Stimulated activated CD4-positive, alpha-beta T cell treated with anti-CD3 and anti-CD28 coated beads, Interleukin-12 subunit alpha, Interleukin-12 subunit beta, amount 100 ng/mL, for 48 hours (primary cell): ENCODE measurements at places on chromosomes 5 and 9.

- no peak for DNase-seq
Measured at GRCh38 chr9:21902136-21902535, 92.1 kb downstream of the CDKN2A start.

- DNase-seq = no peak
Measured at GRCh38 chr9:135663451-135663770, 302 bp downstream of the LCN9 start.

DNA sequence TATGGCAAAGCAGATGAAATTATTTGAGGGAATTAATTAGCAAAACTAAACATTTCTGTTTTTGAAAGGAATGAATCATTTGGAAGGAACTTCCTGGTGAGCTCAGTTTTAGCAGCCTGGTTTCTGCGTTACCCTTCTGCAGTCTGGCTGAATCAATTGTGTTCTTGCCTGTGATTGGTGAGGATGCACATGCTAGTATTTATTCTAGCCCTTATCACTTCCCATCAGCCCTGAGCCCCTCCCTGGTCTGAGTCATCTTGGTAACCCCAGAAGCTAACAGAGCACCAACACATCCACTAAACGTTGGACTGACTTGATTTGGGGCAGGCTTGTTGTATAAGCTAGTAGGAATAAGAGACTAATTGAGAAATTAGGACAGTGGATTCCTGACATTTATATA is 6.6 kb downstream of the TJP2 start:
- DNase-seq = peak; percentile 44

DNA sequence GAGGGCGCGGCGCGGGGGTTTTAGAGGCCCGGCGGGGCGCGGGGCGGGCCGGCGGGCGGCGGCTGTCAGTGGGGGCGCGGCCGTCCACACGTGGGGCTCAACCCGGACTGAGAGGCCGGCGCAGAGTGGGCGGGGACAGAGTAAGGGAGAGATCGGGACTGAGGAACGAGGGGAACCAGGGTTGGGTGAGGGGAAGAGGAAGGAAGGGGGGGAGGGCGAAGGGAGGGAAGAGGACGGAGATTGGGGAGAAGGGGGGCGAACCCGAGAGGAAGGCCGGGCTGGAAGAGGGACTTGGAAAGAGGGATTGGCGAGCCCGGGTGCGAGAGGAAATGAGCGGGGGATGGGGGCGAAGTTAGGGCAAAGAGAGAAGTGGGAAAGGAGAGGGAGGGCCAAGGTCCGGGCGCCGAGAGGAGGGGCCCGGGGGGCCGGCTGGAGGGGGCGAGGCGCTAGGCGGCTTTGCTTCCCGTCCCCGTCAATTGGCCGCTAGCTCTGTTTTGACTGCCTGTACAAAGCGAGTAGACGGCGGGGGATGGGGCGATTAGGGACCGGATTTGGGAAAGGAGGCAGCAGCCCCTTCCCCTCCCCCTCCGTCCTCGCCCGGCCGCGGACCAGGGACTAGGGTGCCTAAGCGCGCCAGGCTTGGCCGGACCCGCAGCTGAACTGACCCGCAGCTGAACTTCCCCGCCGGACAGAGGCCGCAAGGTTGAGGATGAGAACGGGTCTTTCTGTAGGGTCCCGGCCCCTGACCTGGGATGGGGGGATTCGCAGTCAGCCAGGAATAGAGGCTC is 399 bp upstream of the FBN2 start:
- DNase-seq = no peak

DNA sequence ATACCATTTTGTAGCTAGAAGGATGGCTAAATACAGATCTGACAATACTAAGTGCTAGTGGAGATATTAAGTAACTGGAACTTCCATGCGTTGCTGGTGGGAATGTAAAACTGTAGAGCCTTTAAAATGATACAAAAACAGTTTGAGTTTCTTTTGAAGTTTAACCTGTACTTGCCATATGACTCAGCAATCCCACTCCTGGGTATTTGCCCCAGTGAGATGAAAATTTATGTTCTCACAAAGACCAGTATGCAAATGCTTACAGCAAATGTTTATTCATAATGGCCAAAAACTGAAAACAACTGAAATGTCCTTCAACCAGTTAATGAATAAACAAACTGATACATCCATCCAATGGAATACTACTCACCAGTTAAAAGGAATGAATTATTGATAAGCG is 137.3 kb downstream of the SLC12A2 start:
- no peak for DNase-seq

- DNase-seq = no peak
Measured at GRCh38 chr9:76883341-76883855, 22.5 kb downstream of the PRUNE2 start.

- DNase-seq = no peak
Measured at GRCh38 chr5:147332658-147333057, 97.8 kb downstream of the STK32A start.

DNA sequence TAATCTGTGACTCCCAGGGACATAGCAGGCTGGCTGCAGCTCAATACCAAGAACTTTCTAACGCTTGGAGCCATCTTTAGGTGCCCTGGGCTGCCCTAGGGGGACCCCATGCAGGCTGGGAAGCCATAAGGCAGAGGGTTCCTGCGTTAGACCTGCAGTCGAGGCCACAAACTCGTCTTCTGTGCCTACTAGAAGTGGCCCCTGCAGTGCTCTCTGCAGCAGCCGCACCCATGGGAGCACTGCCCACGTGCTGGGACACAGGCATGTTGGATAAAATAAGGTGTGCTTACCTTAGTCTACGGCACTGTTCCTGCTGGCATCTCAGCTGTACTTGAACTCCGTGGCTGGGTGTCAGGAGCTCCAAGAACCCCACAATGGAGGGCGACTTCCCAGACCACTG is 9.4 kb downstream of the TOR1B start:
- no peak for DNase-seq

GRCh38 chr5:151903243-151903653 is 21.4 kb downstream of the GLRA1 start:
- DNase-seq = no peak

GRCh38 chr5:115623658-115624057 is 2.2 kb downstream of the TMED7 start:
- no peak for DNase-seq

DNA sequence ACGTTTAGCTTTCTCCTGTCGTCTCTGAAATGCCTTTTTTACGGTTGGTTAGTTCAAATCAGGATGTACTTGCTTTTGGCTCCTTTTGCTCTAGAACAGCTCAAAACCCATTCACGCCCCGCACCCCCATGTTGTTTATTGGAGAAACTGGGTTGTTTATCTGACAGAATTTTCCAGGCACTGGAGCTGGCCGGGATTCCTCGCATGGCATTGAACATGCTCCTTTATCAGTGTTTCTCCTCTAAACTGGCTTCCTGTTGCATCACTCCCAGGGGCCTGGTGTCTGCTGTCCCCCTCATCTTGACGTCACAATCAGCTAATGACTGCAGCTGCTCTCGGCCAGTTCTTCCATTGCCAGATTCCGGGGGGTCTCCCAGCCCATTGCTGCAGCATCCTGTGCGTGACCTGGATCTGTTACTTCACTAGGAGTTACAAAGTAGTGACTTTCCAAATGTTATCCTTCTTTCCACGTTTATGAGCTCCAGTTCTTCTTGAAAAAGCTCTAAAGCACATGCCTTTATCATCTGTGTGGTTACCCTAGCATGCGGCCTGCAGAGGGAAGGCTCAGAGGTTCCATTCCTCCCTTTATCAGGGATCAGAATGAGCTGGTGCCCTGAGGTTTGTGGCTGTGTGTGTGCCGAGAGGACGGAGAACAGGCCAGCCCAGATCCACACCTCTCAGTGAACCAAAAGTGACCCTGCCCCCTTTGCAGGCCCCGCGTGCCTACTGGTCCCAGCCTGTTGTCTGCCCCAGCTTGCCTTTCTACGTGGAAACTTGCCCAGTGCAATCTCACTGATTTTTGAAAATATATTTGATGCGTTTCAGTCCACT is 27.5 kb downstream of the FAM163B start:
- DNase-seq = no peak

DNA sequence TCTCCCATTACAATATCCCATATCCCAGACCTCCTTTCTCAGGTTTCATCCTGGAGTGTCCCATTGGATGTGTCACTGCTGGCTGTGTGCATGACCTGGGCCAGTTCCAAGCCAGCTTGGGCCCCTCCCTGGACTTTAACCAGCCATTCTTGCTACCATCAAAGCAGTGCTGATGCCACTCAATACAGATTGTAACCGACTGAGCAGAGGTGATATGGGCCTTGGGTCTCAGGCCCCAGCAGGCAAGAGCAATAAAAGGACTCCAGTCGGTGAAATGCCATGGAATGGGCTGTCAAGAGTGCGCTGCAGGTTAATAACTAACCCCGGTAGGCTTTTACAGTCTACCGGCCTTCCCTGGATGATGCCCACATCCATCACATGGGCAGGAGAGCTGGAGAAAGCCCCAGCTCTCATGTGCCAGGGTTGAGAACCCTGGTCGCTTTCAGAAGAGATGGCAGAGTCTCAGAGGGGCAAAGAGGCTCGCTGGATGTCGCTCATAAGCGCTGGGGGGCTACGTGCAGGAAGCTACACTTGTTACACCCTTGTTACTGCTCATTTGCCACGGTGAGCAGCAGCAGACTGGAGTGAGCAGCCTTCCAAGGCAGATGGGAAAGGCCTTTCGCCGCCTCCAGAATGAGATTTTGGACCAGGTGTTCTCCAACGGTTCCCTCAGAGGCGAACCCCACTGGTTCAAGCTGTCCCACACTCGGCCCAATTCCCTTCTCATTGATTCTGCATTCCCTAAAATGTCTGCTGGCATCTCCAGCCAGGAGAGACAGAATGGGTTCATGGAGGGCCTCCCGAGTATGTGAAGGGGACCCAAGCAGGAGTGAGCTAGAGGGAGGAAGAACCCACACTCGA is 13.2 kb downstream of the EPB41L4B start:
- DNase-seq = no peak

DNA sequence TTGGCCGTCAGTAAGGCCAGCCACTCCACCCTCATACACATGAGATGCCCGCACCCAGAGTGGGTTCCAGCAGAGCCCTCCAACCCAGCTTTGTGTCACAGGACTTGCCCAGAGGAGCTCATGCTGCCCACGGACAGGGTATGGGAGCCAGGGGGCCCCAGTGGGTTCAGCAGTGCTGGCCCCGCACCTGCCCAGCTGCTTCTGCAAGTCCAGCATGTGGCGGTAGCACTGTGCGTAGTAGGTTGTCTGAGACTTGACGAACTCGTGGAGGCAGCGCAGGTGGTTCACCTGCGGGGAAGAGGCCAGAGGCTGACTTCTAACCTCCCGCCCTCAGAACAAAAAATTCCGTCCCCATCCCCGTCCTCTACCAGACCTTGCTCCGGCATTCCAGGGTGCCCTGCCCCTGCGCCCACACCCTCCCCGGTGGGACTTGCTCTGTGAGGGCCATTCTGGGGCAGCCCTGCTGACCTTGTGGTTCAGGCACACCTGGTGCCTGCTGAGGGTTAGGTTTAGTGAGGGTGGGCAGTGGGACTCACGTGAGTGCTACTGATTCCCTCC is 18.5 kb downstream of the SH3GLB2 start:
- DNase-seq = no peak

DNA sequence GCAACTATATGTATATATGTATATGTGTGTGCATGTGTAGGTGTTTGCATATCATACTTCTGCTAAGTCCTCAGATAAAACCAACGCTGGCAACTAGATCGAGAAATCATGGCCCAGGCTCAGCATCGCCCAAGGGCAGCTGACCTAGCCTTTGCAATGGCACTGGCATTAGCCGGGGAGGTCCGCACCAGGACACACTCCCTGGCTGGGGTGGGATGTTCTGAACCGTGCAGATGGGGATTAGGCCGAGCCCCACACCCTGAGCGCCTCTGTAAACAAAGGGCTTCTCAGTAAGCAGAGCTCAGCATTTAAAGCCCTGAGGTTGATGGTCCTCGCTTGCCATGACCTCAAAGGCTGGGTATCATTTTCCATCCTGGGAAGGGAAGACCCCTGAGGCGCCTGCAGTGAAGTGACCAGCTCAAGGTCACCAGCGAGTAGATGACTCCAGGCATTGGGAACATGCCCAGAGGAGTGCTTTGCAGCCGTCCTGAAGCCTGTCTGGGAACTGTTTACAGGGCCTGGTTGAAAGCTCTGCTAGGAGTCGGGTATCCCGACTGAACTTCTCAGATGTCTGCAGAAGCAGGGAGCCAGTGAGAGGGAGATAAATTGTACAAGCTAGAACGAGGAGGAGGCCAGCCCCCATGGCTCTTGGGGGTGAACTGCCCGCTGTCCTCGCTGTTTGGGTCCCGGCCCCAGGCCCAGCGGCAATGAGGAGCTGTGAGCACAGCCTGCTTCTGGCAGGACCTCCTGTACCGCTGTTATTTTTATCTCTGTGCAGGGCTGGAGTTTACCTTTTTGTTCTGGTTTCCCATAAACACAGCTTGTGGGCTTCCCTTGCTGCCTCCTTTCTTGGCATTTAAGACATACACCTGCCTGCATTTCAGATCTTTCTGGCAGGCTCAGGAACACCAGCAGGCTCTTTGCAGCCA is 18.4 kb downstream of the GADD45G start:
- no peak for DNase-seq

- DNase-seq = no peak
Measured at GRCh38 chr5:27652505-27652904, 614.1 kb upstream of the CDH9 start.
